ENCODE measurements at places on chromosomes 7 and 10.

- no peak for DNase-seq
Observed at GRCh38 chr10:2620827-2621521, 446.4 kb upstream of the PFKP start.

DNA sequence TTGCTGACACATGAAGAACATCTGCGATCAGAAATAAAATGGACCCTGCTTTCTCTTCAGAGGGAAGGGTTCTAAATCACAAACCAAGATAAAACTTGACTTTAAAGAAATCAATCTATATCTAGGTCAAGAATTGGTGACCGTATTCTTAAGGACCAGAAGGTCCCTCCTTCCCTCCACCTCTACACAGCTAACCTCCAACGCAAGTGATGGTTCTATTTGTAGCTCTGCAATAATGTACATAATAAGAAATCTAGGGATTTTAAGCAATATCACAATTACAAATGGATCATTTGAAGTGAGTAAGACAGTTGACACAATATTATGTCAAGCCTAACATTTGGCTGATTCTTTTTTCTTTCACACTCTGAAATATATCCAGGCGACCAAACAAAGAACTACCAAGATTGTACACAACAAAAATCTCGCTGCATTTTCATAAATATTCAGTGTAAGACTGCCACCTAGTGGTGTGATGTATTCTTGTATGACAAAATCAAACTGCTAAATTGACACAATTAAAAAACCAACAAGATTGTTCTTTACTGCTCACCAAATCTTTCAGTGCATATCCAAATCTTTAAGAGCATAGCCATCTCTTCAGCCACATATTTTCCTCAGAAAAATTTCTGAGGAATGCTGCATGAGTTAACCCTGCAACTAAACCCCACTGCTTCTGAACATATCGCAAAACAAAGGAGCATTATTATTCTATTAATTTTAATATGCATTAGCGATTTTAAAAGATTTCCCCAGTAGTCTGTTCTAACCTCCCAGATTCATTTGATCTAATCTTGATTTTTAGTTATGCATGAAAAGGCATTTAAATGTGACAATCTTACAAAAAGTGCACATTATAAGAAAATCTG lies 44.5 kb downstream of the ICA1 start:
- DNase-seq = no peak

DNA sequence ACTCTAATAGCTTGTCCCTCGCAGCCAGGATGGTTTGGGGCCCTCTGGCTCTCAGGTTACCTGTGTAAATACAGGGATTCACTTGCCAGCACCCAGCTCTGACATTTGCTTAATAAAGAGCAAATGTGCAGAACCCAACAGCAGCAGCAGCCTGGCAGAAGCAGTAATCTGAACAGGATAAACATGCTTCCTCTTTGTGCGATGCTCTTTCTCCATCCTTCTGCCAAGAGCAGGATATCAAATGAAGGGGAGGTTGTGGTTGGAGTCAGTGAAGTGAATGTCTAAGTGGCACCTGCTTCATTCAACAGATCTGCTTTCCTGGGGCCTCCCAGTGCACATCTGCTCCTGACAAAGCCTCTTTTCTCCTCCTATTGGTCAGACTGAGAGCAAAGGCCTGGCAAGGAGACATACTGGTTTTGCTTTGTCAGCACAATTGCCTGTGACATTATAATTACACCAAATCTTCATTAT lies 130.3 kb downstream of the NRF1 start:
- no peak for DNase-seq

DNA sequence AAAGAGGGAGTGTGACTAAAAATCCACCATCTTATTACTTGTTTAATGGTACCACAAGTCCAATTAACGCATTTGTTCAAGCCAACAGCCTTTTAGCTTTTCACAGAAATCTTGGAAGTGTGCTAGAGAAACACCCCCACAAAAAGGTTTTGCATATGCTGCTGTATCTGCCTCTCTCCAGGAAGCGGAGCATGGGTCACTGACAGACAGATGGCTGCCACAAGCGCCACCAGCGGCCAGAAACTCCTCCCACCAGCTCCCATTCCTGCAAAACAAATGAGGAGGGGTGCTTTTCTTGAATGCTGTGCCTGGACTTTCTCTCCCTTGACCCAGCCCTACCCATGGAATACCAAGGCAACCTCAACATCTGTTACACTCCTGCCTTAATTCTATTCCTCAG lies 176.3 kb upstream of the LRGUK start:
- DNase-seq = no peak

GRCh38 chr7:120370954-120371353 lies 98.0 kb downstream of the KCND2 start:
- no peak for DNase-seq

- no peak for DNase-seq
Observed at GRCh38 chr10:82213784-82214183, 338.8 kb downstream of the NRG3 start.

DNA sequence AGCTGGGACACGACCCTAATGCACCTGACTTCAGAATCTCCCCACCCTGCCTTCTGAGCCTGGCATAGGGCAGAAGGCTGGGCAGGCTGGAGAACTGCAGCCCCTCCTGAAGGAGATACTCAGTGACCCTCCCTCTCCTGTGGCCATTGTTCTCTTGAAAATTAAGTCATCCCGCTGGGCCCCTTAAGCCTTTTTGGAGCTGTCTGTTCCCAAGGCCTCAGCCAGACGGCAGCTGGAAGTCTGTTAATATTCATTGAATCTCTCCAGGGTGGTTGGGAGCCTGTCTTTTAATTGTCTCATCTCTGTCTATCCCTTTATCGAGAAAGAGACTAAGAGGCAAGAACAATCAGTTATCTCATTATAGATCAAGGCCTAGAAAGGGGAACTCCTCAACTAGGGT lies 118.1 kb upstream of the PCBD1 start:
- no peak for DNase-seq

GRCh38 chr10:54769051-54769450 lies 32.0 kb downstream of the PCDH15 start:
- no peak for DNase-seq

GRCh38 chr10:130029209-130029608 lies 65.1 kb upstream of the EBF3 start:
- no peak for DNase-seq

DNA sequence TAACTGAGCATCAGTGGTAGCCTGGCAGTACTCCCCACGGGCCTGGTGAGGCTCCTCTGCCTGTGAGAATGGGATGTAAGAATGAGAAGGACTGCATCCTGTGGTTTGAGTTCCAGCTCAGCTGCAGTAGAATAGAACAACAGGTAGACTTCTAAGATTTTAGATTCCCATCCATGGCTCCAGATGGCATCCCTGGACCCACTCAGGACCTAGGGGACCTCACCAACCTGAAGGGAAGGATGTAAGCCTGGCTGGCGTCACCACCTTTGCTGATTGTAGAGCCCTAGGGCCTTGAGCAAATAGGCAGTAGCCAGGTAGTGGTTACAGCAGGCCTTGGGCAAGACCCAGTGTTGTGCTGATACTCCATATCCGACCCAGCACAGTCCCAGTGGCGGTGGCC lies 9.6 kb upstream of the AOC1 start:
- DNase-seq = peak; percentile 5

GRCh38 chr10:100744987-100745881 lies at the start of gene PAX2:
PAX2 (plus strand) TSS chr10:100745582; CDS start chr10:100746261, 679 bp downstream.
- no peak for DNase-seq

- DNase-seq = no peak
Observed at GRCh38 chr7:150404172-150404804, 25.2 kb downstream of the ZNF775 start.

DNA sequence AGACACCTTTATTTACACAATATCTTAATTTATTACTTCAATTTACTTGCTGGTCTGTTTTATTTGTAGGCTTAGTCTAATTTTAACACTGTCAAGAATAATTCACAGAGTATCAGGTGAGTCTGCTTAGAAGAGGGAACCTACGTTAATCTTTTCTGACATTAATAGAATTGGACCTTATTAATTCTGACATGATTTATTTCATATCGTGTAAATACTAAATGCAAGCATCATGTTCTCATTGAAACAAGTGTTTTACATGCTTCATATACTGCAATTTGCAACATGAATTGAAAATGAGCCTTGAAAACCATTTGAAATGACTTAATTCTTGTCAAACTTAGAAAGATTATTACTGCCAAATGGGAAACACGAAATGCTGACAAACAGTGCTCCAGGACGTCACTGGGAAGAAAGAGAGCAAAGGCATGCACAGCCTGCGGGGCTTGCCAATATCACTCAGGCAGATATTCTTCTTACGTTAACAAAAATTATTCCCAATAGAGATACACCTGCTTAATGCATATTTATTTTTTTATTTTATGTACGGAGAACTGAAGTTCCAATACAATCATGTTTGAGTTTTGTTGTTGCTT lies 282.0 kb upstream of the AKR1E2 start:
- DNase-seq = no peak

Measured in stimulated activated CD8-positive, alpha-beta memory T cell treated with anti-CD3 and anti-CD28 coated beads, Interleukin-4, amount 100 ng/mL, for 48 hours (primary cell).